ENCODE measurements at places on chromosomes 16 and 17. TPM values are rescaled to one million over a fixed set of nuclear protein-coding genes. Genes with fewer than 3 reads are reported as not detected.

- no peaks in the 10 kb centered on the region for H3K27me3 ChIP-seq
- no peak overlapping the region for H3K27ac ChIP-seq
- H3K36me3 ChIP-seq: no peaks in the 10 kb centered on the region
- DNase-seq: no peak
These were observed 1.1 kb downstream of the BCO1 start for GRCh38 chr16:81239367-81240121.

GRCh38 chr16:84509032-84509950 lies 4.8 kb upstream of the MEAK7 start:
- peaks cover 9% of the 10 kb centered on the region for H3K4me1 ChIP-seq
- no peaks in the 10 kb centered on the region for H3K27me3 ChIP-seq
- H3K4me3 ChIP-seq: no peak overlapping the region
- H3K27ac ChIP-seq: no peak overlapping the region
- DNase-seq: no peak

DNA sequence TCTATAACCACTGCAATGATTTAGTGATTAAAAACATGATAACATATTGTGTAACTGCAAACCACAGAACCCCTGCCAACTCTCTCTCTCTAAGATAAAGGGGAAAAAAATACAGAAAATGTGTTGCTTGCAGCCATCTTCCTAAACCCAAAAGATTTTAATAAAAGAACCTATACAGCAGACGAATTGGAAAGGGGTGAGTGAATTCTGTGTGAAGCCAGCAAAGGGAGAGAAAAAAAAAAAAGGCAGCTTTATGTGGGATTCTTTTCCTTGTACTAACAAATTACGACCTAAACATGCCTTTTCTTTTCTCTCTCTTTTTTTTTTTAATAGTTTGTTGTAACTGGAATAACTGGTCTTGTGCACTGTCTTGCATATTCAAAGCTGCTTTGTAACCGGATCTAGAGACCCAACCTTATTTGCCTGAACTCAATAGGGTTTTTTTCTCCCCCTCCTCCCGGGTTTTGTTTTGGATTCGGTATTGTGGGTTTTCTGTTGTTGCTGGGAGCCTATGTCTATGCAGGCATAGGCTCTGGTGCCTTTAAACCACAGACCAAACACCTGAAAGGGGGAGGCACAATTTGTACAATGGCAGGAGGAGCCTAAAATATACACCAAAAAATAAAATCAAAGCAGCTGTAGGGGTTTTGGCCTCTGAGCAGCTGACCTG lies 7.0 kb upstream of the ZFHX3 start:
- no peak for DNase-seq
- H3K36me3 ChIP-seq: no peaks in the 10 kb centered on the region
- H3K27ac ChIP-seq: peak overlapping the region; percentile 93
- no peak overlapping the region for H3K4me3 ChIP-seq
- no peaks in the 10 kb centered on the region for H3K27me3 ChIP-seq
- peaks cover 8% of the 10 kb centered on the region for H3K4me1 ChIP-seq

KCNJ2 gene
- total RNA-seq: 1.3 TPM

GRCh38 chr17:2691965-2692780 lies 19.4 kb downstream of the CLUH start:
- no peaks in the 10 kb centered on the region for H3K36me3 ChIP-seq
- DNase-seq: no peak
- no peak overlapping the region for H3K27ac ChIP-seq
- H3K4me3 ChIP-seq: no peak overlapping the region

SPN gene
- 1.5 TPM for total RNA-seq

CD7 gene
- not detected for total RNA-seq

BHLHA9 gene
- total RNA-seq: not detected

DNA sequence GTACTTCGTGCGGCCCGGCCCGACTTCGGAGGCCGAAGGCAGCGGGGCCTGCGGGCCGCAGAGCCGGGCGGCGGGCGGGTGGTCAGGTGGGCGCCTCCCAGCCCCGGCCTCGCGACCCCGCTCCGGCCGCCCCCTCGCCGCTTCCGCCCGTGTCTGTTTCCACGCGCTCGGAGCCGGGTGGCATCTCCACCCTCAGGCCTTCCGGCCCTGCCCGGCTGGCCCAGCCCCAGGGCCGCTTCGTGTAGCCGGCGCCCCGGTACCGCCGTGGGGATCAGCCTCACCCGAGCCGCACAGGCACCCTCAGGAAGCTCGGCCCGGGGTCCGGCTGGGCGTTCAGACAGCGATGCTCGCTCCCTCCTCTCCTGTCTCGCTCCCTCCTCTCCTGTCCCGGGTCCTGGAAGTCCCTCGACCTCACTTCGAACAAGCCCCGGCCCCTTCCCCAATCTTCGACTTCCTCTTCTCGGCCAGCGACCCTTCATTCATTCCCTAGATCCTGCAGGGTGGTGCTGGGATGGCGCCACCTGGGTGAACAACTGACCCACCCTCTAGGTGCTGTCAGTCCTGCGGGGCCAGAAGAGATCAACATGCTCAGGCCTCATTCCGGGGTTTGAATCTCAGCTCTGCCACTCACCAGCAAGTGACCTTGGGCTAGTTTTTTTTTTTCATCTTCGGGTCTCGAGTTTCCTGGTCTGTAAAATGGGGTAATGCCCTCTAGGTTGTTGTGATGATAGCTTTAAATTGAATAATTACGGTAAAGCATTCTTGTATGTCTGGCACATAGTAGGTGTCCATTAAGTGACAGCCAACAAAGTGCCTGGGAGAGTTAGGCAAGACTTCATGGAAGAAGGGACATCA lies 610 bp downstream of the VPS4A start:
- no peaks in the 10 kb centered on the region for H3K36me3 ChIP-seq
- peaks cover 2% of the 10 kb centered on the region for H3K4me1 ChIP-seq
- DNase-seq: no peak
- no peaks in the 10 kb centered on the region for H3K27me3 ChIP-seq

DNA sequence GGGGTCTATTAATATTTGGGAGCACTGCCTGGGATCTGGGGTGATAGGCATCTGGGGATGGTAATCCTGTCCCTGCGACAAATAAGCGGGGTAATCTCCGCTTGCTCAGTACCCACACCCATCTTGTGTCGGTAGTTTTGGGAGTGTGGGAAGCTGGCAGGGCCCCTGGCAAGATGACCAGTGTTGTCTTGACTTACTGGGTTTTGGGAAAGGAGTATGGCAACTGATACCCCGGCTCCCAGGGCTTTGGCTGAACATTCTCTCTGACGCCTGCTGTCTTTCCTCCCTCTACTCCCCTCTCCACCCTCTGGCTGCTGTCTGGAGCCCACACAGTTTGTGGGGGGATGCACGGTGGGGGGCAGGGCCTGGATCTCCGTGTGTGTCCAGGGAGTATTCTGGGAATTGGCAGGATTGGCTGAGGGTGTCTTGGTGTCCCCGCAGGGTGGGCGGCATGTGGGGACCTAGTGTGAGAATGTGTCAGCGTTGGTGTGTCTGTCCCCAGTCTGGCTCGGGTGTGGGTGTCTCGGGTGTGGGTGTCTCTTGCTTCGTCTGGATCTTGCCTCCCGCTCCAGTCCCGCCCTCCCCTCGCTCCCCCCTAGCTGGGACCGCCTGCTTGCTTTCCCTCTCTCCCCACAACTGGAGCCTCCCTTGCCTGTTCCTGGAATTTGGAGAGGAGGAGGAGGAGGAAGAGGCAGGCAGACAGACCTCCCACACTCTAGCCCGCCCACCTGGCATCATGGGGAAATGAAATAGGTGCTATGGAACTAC lies 12.0 kb downstream of the RARA start:
- peak overlapping the region; percentile 15 for H3K4me3 ChIP-seq
- peak; percentile 88 for DNase-seq
- no peaks in the 10 kb centered on the region for H3K36me3 ChIP-seq
- H3K4me1 ChIP-seq: peaks cover 54% of the 10 kb centered on the region
- no peaks in the 10 kb centered on the region for H3K27me3 ChIP-seq

KRTAP3-1 gene
- not detected for total RNA-seq

DNA sequence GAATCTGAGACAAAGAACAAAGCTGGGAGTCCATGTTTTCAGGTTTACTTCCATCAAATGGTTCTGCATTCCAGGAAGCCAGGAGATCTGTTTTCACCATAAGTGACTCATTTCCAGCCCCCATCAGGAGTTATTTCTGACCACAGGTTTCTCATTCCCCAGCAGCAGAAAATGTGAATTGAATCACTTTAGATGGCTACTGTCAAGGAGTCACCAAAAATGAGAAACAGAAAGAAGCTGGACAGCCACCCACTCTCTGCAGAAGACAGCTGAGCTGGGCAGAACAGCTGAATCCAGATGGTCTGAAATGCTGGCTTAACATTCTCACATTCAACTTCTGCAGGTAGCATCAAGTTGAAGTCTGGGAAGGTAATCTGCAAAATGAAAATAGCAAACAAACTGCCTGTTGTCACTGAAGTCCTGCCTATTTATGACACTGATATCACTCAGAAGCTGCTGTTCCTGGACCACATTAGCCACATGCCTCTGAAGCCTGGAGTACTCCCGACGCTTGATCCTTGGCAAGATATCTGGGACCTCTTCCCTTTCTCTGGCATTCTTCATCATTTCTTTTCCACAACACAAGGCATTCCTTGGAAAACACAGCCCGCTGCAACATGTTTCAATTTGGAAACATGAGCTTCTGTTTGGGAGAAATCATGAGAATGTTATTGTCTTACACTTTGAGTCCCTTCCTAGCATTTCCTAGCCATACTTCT lies 15.3 kb downstream of the CCL11 start:
- no peaks in the 10 kb centered on the region for H3K4me1 ChIP-seq
- DNase-seq: no peak
- no peak overlapping the region for H3K27ac ChIP-seq
- no peak overlapping the region for H3K4me3 ChIP-seq

- no peak overlapping the region for H3K4me3 ChIP-seq
- DNase-seq: no peak
- no peaks in the 10 kb centered on the region for H3K36me3 ChIP-seq
- no peak overlapping the region for H3K27ac ChIP-seq
- H3K27me3 ChIP-seq: no peaks in the 10 kb centered on the region
These were observed 195.0 kb upstream of the CPHXL start for GRCh38 chr16:75921281-75921680.

PTX4 gene
- total RNA-seq: 0.40 TPM

GRCh38 chr17:40986920-40987319 lies 2.8 kb upstream of the KRT40 start:
- H3K4me3 ChIP-seq: no peak overlapping the region
- H3K27ac ChIP-seq: no peak overlapping the region
- H3K4me1 ChIP-seq: no peaks in the 10 kb centered on the region
- no peak for DNase-seq
- no peaks in the 10 kb centered on the region for H3K27me3 ChIP-seq

DNA sequence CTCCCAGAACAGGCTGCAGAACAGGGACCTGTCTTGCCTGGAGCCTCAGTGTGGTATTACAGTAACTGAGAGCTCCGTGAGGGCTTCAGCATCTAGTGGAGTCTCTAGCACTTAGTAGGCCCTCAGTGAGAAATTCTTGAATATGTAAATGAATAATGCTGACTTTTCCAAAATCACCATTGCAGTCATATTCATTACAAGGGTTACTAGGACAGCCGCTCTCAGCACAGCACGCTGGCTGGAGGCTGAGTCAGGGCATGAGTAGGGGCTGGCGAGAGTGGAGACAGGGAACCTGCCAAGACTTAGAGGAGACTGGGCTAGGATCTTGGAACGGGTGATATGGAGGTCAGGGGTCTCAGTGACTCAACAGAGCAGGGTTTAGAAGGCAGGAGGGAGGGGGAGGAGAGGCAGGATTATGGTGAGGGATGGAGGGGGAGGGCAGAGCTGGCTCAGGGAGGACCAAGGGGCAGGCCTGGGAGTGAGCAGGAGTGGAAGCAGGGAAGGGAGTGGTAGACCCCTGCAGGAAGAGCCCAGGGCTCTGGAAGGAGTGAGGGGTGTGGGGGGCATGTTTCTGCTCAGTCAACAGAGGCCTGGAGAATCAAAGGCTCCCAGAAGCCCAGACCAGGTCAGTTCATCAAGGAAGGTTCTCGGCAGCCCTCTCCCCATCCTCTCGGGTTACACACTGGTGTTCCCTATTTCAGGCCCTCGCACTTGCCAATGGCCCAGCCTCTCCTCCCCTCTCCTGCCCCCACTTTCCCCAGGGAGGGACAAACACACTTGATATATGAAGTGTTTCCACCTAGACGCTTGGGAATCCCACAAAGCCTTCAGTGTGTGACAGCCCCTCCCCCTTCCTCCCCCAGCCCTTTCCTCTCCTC lies 42.3 kb downstream of the FZD2 start:
- H3K4me1 ChIP-seq: peaks cover 11% of the 10 kb centered on the region
- H3K4me3 ChIP-seq: no peak overlapping the region
- H3K27me3 ChIP-seq: no peaks in the 10 kb centered on the region
- peak; percentile 88 for DNase-seq
- H3K27ac ChIP-seq: no peak overlapping the region
- no peaks in the 10 kb centered on the region for H3K36me3 ChIP-seq

DNA sequence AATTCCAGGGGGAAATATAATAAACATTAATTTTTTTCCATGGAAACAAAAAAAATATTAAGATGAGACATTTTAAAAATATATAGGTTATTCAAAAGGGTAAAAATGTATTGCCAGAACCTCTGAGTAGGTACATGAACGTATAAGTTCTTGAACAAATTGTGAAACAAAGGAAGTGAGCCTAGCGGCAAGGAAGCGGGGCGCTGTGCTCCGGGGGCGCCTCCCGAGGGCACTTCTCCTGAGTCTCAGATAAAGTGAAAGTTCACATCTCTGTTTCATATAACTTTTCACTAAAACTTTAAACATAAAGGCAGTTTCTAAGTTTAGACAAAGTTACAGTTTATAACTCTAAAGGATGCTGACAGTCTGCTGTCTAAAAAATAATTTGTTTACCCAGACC lies 52.3 kb downstream of the TNRC6C start:
- no peak overlapping the region for H3K4me3 ChIP-seq
- no peaks in the 10 kb centered on the region for H3K36me3 ChIP-seq
- H3K27ac ChIP-seq: no peak overlapping the region
- no peaks in the 10 kb centered on the region for H3K4me1 ChIP-seq
- DNase-seq: no peak

CCL4L2 gene
- total RNA-seq: not detected

IRX3 gene
- 2.1 TPM for total RNA-seq

GRCh38 chr17:33285413-33285812 lies 7.7 kb downstream of the ASIC2 start:
- H3K27me3 ChIP-seq: no peaks in the 10 kb centered on the region
- no peak overlapping the region for H3K27ac ChIP-seq
- H3K36me3 ChIP-seq: no peaks in the 10 kb centered on the region

CYGB gene
- total RNA-seq: 3.9 TPM

CSF3 gene
- total RNA-seq: not detected

KPNB1 gene
- 298 TPM for total RNA-seq

DRC7 gene
- 0.50 TPM for total RNA-seq

SCNN1B gene
- 1.8 TPM for total RNA-seq

DNA sequence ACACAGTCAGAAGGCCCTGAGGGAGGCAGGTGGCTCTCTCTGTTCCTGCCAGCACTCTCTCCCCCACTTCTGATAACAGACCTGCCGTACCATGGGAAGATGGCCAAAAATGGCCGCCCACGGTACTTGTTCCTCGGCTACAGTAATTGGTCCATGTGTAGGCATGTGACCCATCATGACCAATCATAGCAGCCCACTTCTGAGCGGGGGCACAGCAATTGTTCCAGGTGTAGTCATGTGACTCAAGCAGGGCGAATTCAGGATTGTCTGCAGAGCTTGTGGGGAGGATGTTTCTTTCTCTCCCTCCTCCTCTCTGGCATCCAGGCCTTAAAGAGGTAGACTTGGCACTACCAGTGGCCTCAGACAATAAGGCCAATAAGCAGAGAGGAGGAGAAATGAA lies 250.4 kb downstream of the MRTFB start:
- H3K4me3 ChIP-seq: no peak overlapping the region
- no peaks in the 10 kb centered on the region for H3K36me3 ChIP-seq
- H3K4me1 ChIP-seq: peaks cover 6% of the 10 kb centered on the region

FBXW10 gene
- total RNA-seq: not detected

- no peaks in the 10 kb centered on the region for H3K27me3 ChIP-seq
- H3K4me1 ChIP-seq: no peaks in the 10 kb centered on the region
- no peaks in the 10 kb centered on the region for H3K36me3 ChIP-seq
- no peak for DNase-seq
These were observed 208.3 kb downstream of the RGS9 start for GRCh38 chr17:65345261-65346005.
